ENCODE measurements at places on chromosomes 5 and 9.

DNA sequence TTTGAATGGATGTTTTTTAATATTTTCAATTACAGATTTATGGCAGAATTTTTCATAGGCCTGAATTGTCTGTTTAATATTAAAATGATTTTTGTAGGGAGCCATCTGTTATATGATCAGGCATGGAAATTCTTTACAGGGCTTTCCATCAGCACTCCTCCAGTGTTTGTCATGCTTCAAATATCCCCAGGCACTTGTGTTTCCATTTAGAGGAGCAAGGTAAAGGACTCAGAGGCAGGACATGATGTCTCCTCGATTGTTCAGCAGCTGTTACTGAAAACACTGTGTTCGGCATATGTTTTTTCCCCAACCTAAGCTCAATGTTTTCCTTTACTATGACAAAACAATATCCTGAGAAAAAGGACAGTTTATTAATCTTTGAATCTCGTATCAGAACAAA is 172.3 kb upstream of the RFX3 start:
- no peak for DNase-seq

DNA sequence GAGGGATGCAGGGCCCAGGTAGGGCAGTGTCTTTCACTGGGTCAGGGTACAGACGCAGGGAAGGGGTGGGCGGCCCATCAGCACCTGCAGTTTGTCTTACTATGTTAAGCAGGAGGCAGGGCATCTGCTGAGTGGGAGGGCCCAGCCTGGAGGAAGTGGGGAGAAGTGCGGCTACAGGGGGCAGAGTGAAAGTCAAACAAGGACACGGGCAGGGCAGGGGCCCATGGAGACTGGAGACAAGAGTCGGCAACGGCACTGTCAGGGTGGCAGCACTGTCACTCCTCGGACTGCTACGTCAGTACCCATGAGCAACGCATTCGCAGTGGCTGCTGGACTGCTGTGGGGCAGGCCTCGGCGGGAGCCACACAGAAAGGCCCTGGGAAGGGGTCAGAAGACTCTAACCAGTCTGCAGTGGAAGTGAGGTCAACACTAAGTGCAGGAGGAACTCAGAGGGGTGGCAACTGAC is 19.7 kb downstream of the CAMSAP1 start:
- peak; percentile 87 for DNase-seq

GRCh38 chr9:136206602-136207275 is 1.8 kb upstream of the LHX3 start:
- DNase-seq, result no peak

DNA sequence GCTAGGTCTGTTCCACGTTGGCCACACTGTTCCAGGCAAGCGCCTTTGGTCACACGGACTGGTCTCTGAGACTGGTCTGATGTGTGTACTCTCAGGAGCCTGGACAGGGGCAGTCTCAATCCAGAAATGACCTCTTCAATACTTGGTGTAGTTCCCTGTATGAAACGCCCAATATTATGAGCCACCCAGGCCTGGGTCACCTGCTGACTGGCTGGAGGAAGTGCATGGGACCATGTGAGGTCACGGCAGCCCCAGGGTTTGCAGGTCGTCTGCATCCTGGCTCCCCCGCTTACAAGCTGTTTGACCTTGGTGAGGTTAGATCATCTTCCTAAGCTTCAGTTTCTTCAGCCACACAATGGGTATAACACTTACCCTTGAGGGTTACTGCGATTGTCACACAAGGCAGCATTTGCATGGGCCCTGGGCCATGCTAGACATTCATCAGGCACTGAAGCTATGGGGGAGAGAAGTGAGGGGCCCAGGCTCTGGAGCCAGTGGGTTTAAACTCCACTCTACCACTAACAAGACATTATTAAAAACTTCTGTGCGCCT is 5.2 kb upstream of the GRHPR start:
- no peak for DNase-seq

DNA sequence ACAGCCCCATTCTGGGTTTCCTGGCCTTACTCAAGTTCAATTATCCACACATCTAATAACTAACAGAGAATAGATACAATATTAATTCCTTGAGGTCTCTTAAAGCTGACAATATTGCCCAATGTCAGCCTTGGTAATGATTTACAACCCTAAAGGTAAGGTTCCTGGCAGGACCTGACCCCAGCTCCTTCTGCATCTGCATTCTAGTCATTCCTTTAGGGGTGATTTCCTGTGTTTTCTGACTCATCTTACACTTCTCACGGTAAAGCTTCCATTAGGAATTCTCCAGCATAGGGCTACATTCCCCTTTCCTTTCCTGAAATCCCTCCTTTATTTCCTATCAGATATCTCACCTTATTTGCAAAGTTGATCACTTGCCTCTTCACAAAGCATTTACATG is 9.3 kb downstream of the HAVCR1 start:
- no peak for DNase-seq
